ENCODE measurements at places on chromosomes 1 and 21. TPM values are rescaled to one million over a fixed set of nuclear protein-coding genes. Genes with fewer than 3 reads are reported as not detected.

GRCh38 chr1:42660907-42661500 lies 2.8 kb downstream of the PPIH start:
- no peak for DNase-seq

Gene IL19
- not detected for total RNA-seq

DNA sequence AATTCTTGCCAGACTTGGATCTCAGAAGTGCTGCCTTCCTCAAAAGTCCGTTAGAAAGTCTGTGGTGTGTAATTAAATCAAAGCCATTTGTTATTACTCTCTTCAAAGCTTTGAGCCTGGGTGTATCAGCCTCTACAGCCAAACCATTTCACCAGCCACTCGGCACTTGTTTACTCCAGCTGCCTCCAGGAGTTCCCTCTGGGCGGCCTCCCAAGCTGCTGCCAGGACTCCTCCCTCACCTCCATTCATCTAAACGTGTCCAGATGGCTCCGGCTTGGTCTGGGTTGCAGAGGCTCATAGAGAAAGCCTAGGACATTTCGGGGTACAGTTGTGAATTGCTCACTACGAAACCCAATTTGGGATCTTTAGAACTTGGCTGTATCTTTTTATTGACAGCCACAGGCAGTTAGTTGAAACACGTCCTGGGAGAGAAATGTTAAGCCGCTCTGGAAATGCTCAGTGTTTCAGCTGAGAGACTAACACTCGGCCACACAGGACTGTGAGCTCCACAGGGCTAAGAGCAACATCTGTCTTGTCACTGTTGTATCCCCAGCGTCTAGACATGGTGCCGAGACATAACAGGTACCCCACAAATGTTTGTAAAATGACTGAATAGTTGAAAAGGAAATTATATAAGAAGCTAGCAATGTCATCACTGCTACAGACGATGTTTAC lies 116.9 kb upstream of the NGF start:
- no peak for DNase-seq

DNA sequence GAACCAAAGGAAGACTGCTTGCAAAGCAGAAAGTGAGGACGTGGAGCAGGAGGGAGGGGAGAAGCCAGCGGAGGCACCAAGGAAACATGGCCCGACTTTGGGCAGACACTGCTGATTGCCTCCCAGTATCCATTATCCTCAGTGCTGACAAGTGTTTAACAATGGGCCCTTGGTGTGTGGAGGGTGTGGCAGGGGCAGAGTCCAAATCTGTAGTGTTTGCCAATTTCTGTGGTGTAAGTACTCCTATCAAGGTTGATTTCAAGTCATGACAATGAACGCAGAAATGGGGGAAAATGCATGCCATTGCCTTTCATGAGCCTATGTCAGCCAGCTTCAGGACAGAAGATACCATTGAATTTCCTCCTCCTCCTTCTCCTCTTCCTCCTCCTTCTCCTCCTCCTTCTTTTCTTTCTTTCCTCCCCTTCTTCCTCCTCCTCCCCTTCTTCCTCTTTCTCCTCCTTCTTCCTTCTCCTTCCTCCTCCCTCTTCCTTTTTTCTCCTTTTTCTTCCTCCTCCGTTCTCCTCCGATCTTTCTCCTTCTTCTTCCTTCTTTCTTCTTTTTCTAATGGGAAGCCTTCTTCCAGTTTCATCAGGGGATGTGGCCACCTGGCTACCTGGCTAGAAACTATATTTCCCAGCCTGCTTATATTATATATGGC lies 10.3 kb upstream of the PHC2 start:
- no peak for DNase-seq

DNA sequence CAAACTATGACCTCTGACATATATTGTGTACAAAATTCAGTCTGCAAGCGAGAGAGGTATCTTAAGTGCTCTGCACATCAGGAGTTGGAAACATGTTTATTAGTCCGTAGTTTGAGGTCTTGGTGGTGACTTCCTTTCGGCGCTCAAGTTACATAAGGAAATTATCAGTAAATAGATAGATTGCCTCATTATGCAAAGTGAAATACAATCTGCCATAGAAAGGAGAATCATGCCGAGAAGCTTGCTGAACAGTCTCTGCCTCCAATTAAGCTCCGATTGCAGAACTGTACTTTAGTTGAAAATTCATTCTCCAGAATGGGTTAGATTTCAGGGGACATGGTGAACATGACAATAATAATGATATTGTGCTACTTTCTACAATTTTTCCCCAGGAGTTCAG lies 271.8 kb downstream of the BRINP2 start:
- no peak for DNase-seq

- DNase-seq = no peak
Observed at GRCh38 chr1:185821612-185822385, 87.6 kb downstream of the HMCN1 start.

GRCh38 chr1:14787604-14788003 lies 189.1 kb downstream of the KAZN start:
- DNase-seq = no peak

DNA sequence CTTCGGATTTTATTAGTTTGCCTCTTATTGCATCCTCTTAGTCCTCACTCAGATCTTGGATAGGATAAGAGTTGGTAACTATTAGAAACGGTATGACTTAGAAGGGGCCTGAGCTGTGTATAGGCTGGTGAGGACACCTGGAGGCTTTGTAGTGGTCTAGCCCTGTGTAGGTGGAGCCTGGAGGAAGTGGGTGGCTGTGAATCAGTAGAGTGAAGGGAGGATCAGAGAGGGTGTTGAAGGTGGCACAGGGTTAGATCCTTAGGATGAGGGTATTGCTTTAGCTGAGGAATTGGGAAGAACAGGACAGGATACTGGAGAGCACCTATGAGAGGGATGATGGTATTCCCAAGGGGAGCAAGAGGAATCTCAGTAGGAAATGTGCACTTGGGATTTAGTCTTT lies 5.7 kb downstream of the VANGL1 start:
- DNase-seq = no peak

DNA sequence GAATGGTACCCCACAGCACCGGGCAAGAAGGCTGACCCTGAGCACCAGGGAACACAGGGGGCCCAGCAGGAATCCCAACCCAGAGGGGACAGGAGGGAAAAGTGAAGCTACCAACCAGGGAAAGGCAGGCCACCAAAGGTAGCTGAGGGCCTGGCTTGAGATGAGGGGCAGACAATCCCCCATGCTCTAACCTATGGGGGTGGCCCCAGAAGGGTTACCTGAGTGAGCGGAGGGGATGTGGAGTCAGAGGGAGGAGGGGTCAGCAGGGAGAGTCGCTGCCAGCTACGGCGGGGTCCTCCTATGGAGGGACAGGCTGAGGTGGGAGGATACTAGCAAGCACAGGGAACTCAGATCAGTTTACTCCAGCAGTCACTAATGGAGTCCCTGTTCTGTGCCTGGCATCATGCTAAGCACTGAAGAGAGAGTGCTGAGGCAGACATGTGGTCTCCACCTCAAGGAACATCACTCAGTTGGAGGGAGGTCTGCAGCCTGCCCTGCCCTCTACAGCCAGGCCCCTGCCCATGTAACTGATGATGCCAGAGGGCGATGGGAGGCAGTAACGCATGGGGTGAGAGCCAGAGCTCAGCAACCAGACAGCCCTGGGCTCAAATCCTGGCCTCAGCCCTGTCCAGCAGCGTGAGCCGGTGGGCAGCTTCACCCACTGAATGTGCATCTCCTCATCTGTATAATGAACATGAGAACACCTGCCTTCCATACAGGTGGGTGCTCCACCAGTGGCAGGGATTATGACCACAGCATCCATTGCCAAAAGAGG lies 21.3 kb downstream of the CYB5RL start:
- DNase-seq = no peak

Gene ZNF670
- total RNA-seq = 6.2 TPM

GRCh38 chr1:152086760-152087159 lies 2.1 kb downstream of the TCHHL1 start:
- DNase-seq = no peak

DNA sequence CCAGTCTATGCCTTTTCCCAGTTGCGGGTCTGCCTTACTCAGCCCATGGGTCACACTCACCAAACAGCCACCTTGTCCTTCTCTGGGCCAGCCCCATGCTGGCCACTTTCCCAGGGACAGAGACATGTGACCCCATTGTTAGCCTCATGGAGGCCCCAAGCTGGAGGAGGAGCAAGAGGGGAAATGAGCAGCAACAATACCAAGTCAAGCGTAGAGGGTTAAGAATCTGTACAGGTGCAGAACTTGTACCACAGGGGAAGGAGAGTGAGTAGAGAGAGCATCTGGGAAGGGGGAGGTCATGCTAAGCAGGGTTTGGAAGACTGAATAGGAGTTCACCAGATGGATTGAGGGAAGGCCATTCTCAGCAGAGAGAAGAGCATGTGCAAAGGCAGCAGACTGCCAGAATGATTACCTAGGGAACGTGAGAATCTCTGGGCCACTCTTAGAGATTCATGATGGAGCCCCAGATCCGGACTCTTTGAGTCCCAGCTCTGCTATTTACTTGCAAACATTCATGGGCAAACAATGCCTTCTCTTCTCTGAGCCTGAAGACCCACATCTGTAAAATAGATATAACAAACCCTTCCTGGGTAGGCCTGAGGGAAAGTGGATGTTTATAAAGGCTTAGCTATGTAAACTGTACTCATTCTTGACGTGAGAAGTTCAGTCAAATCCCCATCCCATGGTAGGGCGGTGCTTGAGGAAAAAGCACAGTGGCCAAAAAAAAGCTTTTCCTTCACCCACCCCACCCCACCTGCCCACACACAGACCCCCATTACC lies 2.8 kb upstream of the SLC2A1 start:
- DNase-seq = no peak

DNA sequence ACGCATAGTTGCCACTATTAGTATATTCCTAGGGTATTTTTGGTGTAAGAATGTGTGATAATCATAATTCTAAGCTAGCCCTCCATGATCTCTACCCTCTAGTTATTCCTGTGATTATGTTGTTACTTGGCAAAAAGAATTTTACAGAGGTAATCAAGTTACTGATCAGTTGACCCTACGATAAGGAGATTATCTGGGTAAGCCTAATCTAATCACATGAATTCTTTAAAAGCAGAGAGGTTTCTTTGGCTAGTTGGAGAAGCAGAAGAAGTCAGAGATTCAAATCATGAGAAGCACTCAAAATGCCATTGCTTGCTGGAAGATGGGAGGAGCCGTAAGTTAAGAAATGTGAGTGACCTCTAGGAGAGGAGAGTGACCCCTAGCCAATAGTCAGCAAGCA lies 72.7 kb downstream of the RPE65 start:
- DNase-seq = no peak

DNA sequence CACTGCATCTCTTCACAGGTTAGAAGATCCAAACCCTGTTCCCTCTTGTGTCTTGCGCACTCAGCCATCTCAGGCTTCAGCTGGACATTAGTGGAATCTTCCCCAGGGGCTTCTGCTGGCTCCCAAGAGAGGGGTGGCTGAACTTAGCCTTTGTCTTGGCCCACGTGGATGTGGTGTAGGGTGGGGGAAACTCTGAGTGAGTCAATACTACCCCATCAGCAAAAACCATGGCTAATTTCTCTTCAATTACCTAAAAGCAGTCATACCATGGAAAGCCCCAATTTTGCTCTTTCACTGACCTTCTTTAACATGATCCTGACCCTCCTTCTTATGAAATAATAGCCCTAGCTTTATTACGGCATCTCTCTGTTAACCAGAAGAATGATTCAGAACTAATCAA lies 72.5 kb upstream of the RAB3GAP2 start:
- no peak for DNase-seq

DNA sequence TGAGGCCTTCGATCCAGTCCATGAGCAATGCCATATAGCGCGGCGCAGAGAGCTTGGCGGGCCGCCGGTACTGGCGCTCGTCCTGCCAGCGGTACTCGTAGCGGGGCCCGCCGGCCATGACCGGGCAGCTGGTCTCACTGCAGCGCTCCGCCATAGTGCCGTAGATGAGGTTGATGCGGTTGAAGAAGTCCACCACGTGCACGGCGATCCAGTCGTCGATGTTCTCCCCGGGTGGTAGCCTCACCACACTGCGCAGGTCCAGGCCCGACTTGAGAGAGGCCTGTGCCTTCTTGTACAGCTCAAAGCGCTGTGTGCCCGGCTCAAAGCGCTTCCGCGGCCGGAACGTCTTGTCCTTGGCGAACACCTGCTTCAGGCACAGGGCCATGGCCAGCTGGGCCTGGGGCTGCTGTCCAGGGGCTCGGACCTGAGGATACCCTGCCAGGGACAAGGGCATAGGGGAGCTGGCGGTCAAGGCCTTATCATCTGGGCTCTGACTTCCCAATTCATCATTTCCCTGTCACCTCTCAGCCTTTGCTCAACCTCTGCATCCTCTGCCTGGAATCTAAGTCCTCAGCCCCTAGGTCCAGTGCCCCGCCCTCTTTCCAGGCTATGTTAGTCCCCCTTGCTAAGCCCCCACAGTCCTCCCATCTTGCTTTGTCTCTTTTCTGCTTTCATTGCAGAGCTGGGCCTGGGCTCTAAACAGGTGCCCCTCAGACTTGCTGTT lies 3.5 kb downstream of the MOB3C start:
- no peak for DNase-seq

Gene STUM
- total RNA-seq = 0.25 TPM

Gene SEMA4A
- 0.51 TPM for total RNA-seq

Gene NOS1AP
- 0.13 TPM for total RNA-seq

Gene CFHR1
- total RNA-seq = not detected

Gene SNRNP40
- total RNA-seq = 117 TPM

DNA sequence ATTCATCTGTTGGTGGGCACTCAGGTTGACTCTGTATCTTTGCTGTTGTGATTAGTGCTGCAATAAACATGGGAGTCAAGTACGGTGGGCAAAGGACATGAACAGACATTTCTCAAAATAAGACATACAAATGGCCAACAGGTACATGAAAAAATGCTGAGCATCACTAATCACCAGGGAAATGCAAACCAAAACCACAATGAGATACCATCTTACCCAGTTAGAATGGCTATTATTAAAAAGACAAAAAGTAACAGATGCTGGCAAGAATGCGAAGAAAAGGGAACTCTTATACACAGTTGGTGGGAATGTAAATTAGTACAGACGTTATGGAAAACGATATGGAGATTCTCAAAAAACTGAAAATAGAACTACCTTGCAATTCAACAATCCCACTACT lies 98.9 kb downstream of the TMEM53 start:
- no peak for DNase-seq

DNA sequence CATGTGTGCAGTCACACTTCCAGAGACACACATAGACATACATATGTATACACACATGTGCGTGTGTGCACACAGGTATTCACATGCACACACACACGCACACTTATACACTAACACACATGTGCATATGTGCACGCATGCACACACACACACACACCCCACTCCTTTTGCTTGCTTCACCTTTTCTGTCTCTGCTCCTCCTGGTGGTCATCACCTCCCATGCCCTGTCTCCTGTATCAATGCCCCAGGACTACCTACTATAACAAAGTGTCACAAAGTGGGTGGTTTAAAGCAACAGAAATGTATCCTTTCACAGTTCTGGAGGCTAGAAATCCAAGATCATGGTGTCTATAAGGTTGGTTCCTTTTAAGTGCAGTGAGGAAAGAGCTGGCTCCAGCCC lies 27.4 kb downstream of the ETS2 start:
- no peak for DNase-seq

- DNase-seq = no peak
Observed at GRCh38 chr21:32337206-32337605, 38.6 kb downstream of the MRAP start.

All from dermis microvascular lymphatic vessel endothelial cell (primary cell).